Activated T-cell treated with anti-CD3 and anti-CD28 coated beads for 4 hours (primary cell): ENCODE measurements at places on chromosomes 16 and 17.

- DNase-seq, result no peak
These were observed 232.1 kb downstream of the FTO start for GRCh38 chr16:53936052-53936451.

DNA sequence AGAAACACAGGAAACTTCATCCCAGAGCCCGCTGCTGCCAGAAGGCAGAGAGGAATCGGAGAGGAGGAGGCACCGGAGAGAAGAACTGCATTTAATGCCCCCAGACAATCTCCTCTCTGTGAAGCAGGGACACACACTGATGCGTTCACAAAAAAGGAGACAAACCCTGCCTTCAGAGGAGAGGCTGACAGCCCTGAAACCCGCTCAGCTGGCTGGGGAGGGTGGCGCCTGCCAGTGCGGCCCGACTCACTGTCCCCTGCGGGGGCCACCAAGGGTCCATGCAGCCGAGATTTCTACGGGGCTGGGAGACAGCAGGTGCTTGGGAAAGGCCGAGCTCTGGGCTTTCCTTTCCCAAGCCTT lies 21.9 kb upstream of the CACNG1 start:
- no peak for DNase-seq

GRCh38 chr17:31857920-31858641 lies 963 bp downstream of the COPRS start:
- no peak for DNase-seq

- DNase-seq, result no peak
These were observed 14.5 kb upstream of the FOXF1 start for GRCh38 chr16:86495756-86496261.

- DNase-seq, result no peak
These were observed 6.2 kb downstream of the REXO5 start for GRCh38 chr16:20812510-20812909.

DNA sequence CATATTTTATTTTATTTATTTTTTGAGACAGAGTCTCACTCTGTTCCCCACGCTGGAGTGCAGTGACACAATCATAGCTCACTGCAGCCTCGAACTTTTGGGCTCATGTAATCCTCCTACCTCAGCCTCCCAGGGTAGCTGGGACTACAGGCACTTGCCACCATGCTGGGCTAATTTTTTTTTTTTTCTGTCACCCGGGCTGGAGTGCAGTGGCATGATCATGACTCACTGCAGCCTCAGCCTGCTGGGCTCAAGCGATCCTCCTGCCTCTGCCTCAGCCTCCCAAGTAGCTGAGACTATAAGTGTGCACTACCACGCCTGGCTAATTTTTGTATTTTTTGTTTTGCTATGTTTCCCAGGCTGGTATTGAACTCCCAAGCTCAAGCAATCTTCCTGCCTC lies 17.1 kb downstream of the UNC45B start:
- no peak for DNase-seq

DNA sequence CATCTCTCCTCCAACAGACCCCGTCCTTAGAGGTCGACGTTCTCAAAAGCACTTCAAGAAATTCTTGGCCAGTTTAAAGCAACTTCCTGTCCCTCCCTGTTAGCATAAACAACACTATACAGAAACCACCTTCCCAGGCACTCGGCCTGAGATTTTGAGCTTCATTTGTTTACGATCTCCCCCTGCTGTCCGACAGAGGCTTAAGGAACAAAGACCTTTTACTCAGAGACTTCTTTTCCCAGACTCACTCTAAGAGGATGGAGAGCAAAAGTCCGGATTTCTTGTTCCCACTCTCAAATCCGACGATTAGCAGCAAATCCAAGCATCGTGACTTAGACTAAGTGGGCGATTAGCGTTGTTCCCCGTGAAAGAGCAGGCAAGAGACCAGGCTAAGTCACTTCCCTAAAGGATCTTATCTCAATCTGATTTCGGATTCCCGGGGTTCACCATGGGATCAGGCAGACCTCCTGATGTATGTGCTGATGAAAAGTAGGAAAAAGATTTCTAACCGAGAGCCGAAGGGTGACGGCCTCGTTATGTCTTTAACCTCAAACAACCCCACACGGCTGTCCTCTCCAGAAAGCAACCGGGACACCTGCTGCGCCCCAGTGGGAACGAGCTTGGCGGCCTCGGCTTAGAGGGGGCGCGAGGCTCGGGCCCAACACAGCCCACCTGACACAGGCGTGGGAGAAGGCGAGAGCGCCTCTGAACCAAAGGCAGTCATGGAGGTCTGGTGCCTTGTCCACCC lies 598 bp downstream of the INPP5K start:
- peak; percentile 44 for DNase-seq

GRCh38 chr16:1900452-1900774 lies 17.8 kb downstream of the HS3ST6 start:
- DNase-seq, result no peak

DNA sequence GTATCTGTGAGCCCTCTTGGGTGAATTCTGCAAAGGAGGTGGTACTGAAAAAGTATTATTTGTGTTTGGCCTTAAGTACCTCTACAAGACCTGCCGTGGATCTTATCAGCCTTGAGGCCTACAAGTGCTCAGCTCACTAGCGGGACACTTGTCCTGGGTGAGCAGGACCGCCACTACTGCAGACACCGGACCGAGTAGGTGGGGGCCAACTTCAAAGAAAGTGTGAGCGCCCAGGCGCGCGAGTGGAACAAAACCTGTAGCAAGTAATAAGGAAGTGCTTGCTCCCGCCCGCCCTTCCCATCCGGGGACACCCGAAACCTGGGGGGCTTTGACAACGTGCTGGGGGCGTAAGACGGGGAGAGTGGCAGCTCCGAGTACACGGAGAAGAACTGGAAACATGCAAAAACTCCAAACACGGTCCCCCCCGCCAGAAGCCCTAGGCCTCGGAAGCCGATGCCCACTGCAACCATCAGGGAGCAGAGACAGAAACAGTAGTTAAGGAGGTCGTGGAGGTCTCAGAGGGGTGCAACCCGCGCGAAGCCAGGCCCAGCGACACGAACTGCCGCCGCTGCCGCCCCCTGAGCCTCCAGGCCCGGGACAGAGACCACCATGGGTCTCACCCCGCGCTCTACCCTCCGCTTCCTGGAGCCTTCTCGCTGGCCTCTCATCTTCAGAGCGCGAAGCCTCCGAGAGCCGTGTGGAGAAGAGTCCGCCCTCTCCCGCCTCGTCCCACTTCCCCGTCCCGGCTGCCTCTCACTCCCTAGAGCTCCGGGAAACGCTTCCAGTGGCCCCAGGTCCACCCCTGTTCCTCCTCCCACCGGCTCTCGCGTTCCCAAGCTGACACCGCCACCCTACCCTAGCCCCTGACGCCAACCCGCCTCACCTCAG lies 537 bp downstream of the CNOT1 start:
- DNase-seq, result peak; percentile 28

DNA sequence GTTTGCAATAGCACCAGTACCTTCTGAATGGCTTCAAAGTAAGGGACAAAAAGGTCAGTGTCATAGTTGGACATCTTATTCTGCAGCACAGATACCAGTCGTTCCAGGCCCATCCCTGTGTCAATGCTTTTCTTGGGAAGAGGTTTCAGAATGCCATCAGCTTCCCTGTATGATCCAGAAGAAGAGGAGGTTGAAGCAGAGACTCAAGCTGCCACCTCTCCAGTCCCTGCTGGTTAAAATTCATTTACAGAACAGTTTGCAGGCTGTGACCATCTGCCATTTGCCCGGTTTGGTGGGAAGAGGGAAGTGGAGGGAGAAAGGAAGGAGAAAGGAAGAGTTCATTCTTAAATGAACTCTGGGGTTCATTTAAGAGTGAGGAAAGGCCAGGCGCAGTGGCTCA lies 18.4 kb upstream of the EXOSC6 start:
- DNase-seq, result no peak

DNA sequence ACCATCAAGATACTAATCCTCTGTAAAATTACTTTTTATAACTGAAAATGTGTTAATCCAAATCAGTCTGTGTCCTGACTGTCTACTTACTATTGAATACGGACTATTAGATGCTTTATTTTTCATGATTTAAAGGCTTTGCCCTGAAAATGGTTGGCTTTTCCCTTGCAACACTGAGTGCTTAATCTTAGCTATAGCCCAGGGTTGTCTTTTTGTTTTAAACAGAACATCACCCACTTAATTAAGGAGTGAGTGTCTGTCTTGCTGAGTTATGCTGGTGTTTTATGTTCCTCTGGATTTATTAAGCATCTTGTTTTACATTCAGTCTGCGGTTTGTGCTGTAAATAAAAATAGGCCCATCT lies 11.0 kb downstream of the FTO start:
- no peak for DNase-seq

GRCh38 chr17:42133461-42134041 lies 10.9 kb downstream of the HSPB9 start:
- no peak for DNase-seq
